HuH-7 (cell line): ENCODE measurements at places on chromosomes 1 and 21.

- DNase-seq, result no peak
Measured at GRCh38 chr1:183842795-183843144, 37.9 kb downstream of the RGL1 start.

- DNase-seq, result no peak
Measured at GRCh38 chr1:112524251-112524650, 15.5 kb downstream of the WNT2B start.

GRCh38 chr1:172383536-172383935, 36.9 kb upstream of the C1orf105 start:
- DNase-seq, result no peak

- DNase-seq, result no peak
Measured at GRCh38 chr21:40534886-40535285, 312.1 kb downstream of the DSCAM start.

- DNase-seq, result no peak
Measured at GRCh38 chr1:167083871-167084270, 6.3 kb downstream of the GPA33 start.

DNA sequence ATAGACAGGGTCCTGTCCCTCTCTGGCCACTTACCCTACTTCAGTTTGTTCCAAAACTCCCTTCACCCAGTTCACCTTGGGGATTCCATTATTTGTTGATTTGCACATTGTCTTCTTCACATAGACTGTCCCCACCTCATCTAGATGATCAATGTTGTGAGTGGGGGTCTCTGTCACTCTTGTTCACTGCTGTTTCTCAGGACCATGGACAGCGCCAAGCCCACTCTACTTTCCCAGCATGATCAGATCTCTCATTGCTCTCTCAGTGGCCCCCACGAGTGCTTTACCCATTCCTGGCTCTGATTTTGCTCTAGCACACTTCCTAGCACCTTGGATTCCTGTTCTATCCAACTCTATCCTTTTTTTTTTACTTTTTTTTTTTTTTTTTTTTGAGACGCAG, 45.4 kb upstream of the IGSF21 start:
- DNase-seq, result no peak

- no peak for DNase-seq
Measured at GRCh38 chr1:183845681-183846080, 40.8 kb downstream of the RGL1 start.

DNA sequence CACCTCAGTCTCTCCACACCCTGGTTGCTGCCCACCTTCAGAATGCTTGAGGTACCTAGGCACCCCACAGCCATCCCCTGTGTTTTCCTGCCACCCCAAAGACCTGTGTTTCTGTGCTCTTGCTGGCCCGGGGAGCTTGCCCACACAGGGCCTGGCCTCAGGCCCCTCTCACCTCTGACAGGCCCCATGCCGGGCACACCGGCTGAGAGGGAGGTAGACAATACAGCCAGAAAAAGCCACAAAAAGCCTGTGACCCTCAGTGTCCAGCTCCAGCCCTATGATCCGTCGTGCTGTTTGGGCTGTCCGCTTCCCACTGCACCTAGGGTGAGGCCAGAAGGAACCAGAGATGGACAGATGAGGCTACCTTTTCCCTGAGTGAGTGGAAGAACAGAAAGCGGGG, 11.4 kb downstream of the SEMA6C start:
- DNase-seq, result no peak

- no peak for DNase-seq
Measured at GRCh38 chr1:119674835-119675289, 26.8 kb upstream of the ZNF697 start.

DNA sequence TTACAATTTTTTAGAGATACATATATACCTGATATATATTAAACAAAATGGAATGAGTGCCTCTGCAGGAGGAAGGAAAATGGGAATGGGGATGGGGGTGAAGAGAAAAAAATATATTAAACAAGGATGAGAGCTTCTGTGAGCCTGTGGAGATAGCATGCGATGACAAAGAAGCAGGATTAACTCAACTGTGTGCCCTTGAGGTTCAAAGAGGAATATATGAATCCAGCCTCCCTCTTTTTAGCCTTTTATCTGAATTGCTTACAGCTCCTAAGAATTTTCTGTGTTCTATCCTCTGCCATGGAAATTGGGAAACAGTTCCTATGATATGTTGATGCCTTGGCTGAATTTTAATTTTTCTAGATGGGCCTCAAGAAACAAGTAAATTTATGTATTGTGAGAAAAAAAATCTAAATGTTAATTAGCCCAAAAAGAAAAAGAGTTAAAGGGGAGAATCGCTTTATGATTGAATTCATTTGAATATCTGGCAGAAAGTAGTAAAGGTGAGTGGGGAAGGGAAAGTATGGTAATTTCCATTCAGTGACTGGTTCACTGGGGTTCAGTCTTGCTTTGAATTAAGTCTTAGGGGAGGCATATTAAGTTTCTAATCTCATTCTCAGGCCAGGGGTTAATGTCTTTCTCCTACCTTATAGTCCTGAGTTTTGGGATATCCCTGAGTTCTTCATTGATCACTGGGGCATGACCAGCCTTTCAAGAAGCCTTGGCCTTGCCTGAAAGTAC, 106.3 kb upstream of the HMCN1 start:
- no peak for DNase-seq

DNA sequence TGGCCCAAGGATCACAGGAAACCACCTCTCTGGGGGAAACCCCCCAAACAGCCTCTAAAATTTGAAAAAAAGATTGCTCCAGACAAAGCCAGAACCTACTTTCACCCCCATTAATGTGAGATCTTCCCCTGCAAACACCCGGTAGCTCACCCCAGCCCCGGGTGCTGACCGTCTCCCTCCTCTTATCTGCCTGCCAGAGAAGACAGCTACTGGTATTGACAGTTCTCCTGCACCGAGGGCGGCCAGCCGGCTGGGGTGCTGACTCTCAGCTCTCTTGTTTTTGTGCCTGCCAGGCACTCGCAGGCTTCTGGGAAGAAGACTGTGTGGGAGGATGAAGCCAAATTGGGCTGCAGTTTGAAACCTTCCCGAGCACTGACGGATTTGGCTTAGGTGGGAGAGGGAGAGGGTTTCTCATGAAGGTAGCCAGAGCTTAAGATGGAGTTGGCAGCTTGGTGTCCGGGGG, 48.2 kb downstream of the RASSF5 start:
- no peak for DNase-seq

DNA sequence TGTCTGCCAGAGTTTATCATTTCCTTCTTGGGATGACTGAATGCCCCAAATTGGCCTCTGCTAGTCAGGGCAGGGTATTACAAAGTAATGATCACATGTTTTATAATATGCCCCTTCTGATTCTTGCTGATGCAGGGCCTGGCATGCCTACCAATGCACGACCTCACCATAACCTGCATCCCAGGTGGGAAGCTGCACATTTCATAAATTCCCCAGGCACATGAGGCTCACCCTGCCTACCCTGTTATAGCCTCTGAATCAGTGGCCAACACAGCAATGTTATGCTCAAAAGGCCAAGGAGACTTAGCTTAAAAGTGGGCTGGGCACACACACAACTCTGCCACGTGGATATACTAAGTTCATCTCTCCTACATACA, 28.0 kb upstream of the XPR1 start:
- no peak for DNase-seq

DNA sequence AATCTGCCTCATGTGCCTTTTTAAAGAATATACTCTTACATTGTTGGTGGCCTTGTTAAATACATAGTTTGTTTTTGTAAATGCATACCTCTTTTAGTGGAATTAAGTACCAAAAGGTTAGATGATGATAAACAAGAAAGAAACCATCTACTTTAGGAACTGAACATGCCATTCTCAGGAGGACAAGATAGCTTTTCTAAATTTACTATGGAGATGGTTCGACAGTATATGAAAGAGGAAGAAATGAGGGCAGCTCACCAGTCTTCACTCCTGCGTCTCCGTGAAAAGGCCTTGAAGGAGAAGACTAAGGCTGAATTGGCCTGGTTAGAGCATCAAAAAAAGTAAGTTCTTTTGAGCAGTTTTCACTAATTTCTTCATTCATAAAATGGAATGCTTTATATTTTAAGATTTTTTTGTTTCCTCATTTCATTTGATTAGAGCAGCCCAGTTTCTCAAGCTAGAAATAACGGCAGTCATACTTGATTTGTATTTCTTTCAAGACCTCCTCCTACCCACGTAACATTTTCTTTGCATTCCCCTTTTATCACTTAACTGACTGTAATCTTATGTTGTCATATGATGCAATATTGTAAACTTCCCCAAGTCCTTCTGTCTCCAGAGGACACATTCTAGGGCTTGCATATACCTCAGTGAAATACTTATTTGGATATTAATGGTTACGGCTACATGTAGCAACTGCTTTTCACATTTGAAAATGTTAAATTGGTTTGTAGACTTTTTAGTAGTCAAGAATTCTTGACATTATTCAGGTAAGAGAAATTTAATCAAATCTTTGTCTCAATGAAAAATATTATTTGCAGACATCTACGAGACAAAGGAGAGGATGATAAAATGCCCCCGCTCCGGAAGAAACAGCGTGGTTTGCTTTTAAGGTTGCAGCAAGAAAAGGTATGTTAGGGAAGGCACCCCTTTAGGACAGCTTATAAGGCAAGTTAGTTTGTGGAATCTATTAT, 99.3 kb downstream of the CEP350 start:
- DNase-seq, result no peak

- no peak for DNase-seq
Measured at GRCh38 chr1:178238722-178239510, 145.0 kb downstream of the RASAL2 start.

DNA sequence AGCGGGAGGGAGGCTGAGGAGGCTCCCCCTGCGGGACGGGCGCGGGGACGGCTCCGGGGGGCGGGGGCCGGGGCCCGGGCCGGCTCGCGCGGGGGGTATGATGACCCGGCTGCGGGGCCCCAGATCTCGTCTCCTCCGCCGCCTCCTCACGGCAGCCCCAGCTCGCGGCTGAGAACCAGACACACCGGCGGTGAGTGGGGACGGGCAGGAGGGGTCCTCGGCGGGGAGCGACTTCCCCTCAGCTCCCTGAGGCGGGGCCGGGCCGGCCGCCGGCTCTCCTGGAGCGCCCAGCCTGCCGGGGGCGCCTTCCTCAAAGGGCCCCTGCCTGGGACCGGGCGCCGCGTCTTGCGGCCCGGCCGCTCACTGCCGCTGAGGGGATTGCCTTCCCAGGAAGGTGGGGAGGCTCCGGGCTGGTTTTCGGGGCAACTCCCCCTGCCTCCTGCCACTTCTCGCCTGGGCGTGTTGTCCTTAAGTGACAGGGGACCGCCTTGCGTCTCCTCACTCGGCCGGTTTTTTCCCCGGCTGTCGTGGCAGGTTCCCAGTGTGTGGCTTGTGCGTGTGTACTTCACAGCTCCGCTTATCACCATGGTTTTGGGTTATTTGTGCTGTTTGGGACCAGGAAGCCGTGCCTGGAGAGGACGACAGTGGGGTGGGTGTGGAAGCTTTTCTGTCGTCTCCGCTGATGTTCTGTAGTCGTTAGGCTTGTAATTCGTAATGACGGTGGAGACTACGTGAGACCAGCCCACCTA, 800 bp downstream of the HIPK1 start:
- DNase-seq, result peak; percentile 34

GRCh38 chr1:247295746-247296145, 35.9 kb downstream of the ZNF496 start:
- no peak for DNase-seq

DNA sequence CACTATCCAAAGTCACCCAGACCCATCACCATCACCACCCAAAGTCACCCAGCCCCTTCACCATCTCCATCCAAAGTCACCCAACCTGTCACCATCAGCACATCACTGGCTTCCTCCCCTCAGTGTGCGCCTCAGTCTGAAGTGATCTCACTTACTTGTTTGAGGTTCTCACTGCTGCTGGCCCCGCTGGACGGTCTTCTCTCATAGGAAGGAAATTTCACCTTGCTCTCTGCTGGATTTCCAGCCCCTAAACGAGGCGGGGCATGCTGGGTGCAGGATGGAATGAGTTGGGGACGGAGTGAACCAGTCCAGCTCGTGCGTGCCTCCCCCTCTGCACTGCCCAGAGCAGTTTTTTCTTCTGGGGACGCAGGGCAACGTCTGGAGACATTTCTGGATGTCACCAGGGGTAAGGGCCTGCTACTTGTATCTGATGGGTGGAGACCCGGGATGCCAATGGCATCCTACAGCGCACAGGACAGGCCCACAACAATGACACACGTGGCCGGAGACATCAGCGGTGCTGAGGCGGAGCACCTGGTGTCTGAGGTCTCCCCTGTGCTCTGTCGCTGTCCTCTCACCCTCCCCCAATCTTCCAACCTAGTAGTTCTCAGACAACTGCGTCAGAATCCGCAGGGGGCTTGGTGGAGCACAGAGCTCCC, 38.6 kb downstream of the PDE9A start:
- no peak for DNase-seq

GRCh38 chr1:13730291-13730690, 30.3 kb downstream of the PRDM2 start:
- no peak for DNase-seq

GRCh38 chr1:5125208-5125607, 470.8 kb downstream of the AJAP1 start:
- DNase-seq, result no peak

- DNase-seq, result no peak
Measured at GRCh38 chr1:235516862-235517446, 12.7 kb upstream of the B3GALNT2 start.

GRCh38 chr1:178220094-178220493, 126.2 kb downstream of the RASAL2 start:
- no peak for DNase-seq

DNA sequence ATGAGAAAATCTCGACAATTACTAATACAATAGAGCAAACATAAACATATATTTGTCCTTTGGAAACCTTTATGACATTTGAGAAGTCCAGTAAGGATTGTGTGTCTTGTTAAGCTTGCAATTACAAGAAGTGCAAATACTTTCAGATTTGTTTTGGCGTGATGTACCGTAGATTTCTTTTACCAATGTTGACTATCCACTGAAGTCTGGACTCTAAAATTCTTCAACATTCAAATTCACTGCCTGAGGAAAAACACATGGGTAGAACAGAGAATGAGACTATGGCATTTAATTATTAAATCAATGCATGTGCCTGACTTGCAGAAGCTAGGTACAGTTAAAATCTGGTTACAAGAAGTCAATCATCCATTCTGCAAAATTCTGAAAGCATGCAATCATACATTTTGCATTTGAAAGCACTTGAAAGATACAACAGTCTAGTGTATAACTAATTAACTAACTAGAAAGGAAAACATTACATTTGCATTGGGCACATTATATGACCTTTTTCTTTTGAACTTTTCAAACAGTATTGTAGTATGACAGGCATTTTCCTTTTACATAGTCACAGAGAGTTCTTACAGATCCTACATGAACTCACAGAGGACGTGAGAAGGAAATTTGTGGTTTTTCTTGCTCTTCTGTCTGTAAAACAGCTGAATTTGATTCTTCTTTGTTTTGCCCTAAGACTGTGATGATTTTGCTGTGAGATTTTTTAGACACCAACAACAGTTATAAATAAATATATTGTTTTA, 511.1 kb upstream of the ADGRL4 start:
- DNase-seq, result no peak

GRCh38 chr1:248906753-248907661, 972 bp downstream of the PGBD2 start:
- no peak for DNase-seq

GRCh38 chr1:3799976-3800685, 3.8 kb upstream of the LRRC47 start:
- no peak for DNase-seq
